ENCODE measurements at places on chromosomes 1 and 21.
A peak's percentile ranks its signal among the peaks of the same experiment; 100 is the strongest.

DNA sequence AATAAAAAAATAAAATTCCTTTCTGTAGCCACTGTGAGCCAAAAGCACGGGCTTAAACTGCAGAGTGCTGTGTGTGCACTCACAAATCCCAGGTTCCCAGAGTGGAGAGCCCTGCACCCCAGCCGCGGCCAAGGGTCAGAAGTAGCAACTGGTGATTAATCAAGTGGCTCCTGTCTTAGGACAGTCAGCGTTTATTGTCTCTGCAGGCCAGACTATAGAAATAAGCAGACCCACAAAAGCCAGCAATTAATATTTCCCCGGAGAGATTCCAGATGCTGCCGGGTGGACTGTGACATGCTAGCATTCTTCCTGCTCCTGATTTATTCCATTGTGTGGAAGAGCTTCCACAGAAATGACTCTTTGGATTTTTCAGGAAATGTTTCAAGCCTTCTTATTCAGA is 412.2 kb downstream of the KIF26B start:
- no peak for DNase-seq

GRCh38 chr1:110208916-110209645 is 1.0 kb upstream of the KCNC4 start:
- DNase-seq: no peak

GRCh38 chr1:58629031-58629462 is 52.0 kb upstream of the TACSTD2 start:
- no peak for DNase-seq

DNA sequence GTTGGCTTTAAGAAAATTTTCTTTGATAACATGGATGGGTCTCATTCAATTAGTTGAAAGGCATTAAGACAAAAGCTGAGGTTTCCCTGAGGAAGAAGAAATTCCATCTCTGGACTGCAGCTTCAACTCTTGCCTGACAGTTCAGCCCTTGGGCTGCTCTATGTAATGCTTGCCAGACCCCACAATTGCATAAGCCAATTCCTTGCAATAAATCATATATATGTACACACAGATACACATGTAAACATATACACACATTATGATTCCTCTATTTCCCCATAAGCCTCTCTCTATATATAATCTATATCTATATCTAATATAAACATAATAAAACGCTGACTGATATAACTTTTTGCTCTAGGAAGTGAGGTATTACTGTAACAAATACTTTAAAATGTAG is 301.5 kb upstream of the PRMT6 start:
- no peak for DNase-seq

DNA sequence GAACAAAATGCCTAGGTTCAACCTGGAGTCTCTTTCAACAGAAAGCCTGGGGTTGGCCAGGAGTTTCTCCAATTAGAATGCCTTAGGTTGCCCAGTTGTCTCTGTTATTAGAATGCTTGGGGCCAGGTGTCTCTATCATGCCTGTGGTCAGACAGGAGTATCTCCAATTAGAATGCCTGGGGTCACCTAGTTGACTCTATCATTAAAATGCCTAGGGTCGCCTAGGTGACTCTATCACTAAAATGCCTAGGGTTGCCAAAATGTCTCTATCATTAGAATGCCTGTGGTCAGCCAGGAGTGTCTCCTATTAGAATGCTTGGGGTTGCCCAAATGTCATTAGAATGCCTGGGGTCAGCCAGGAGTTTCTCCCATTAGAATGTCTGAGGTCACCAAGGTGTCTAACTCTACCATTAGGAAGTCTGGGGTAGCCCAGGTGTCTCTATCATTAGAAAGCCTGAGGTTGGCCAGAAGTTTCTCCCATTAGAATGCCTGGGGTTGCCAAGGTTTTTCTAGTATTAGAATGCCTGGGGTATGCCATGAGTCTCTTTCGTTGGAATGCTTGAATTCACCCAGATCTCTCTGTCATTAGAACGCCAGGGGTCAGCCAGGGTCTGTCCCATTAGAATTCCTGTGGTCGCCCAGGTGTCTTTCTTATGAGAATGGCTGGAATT is 57.9 kb downstream of the RNF187 start:
- no peak for DNase-seq

DNA sequence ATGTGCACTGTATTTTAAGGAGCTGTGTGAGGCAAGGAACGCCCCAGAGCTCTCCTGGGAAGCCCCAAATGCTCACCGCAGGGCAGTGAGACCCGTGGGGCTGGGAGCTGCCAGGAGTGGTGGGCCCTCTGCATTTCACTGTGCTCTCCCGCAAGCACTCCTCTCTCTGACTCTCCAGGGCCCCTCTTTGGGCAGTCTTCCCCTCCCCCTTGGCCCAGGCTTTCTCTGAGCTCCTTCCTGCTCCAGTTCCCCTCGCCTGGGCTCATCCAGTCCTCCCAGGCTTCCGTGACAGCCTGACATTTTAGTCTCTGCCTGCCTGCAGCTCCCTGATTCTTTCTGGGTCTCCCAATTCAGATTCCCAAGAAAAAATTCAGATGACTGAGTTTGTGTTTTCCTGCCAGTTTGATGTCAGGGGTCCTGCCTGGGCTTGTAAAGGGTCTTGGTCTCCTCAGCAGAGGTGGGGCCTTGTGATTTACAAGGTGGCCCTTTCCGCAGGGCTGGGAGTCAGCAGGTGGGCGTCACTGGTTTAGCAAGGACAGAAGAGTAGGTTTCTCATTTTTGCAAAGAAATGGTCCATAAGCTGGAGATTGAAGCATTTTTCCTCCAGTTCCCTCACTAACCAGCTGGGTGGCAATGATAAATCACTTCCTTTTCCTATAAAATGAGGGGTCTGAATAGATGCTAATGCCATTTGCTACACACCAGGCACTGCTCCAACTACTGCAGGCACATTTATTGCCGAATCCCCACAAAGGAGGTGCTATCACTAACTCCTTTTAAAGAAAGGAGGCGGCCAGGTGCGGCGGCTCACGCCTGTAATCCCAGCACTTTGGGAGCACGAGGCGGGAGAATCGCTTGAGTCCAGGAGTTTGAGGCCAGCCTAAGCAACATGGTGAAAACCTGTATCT is 1.9 kb upstream of the CA6 start:
- DNase-seq: no peak

- DNase-seq: no peak
Observed at GRCh38 chr1:21868941-21869454, 56.9 kb downstream of the LDLRAD2 start.

DNA sequence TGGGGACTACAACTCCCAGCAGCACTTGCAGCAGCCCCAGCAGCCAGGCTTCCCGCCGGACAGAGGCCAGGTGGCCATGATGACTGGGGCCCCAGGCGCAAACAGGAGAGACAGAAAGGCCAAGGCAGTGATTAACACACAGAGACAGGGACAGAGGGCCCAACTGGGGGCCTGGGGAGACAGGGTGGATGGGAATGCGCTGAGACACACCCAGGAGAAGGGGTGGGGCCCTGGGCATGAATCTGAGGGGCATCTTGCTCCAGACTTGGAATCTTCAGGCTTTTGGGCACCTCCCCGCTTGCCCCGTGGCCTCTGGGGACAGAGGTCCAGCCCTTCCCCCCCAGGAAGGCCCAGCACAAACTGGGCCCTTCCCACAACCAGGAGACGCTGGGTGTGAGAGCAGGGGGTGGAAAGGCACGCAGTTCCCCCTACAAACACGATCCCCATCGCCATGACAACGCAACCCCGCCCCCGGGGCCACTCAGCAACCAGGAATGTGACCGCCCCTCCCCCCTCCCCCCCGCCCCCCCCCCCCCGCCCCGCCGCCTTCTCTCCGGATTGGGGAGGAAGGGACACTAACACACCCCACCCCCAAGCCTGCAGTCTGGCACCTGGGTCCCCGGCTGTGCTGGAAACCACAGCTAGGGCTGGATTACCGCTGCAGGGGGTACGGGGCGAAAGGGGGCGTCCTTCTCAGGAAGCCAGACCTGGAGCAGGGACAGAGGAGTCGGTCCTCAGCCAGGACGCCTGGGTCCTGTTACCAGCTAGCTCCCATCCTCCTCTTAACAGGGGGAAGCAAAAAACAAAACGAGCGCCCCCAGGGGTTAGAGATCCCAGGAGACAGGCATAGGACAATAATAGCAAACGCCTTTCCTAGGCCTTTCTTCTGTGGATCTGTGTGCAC is 4.5 kb downstream of the HDGF start:
- DNase-seq: peak; percentile 48

GRCh38 chr21:45991606-45992300 is 10.2 kb downstream of the COL6A1 start:
- no peak for DNase-seq

- DNase-seq: no peak
Observed at GRCh38 chr1:166925810-166926478, 49.4 kb downstream of the ILDR2 start.

GRCh38 chr1:182549346-182549745 is 39.7 kb downstream of the RNASEL start:
- DNase-seq: no peak

DNA sequence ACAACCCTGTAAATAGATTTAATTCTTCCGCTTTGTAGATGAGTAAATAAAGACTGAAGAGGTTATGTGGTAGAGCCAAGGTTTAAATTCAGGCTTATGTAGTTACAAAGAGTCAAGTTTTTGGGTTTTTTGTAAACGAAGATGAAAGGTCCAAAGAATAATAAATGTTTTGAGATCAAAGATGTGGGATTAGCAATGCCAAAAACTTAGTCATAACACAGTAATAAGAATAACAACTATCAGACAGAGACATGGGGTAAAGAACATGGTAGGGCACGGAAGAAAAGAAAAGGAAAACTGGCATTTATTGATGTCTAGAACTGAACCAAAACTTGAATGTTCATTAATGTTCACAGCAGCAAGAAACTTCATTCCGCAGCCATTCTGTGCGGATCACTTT is 42.9 kb downstream of the EXTL2 start:
- no peak for DNase-seq

DNA sequence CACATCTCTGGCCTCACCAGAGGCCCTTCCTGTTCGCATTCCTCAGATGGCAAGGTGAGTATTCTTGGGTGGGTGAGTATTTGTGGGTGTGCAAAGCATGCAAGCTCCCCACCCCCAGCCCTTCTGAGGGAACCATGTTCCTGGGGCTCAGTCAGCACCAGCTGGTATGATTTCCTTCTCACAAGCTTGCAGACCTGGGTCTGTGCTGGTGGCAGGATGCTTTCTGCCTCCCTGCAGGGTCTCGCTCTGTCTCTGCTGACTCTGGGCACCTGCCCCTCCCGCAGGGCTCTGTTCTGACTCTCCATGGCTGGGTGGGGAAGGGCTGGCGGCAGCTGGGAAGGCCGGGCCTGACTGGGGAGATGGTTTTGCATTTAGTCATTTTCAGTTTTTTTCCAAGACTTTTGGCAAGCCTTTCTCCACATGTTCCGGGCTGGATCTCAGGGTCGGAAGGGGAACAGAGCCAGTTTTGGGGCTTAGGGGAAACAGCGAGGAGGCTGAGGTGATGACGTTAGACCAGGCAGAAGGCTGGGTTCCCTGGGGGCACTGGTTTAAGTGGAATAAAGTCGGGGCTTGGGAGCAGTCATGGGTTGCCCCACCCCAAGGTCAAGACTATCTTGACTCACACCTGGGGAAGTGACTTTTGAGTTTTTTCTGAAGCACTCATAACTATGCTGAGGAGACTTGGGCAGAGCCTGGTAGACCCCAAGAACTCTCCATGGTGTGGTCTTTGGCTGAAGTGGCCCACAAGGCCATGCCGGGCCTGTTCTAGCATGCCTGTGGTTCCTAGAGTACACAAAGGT is 6.2 kb downstream of the RASSF5 start:
- DNase-seq: no peak

GRCh38 chr1:27979151-27979858 is 19.5 kb downstream of the XKR8 start:
- no peak for DNase-seq

GRCh38 chr1:85801520-85801919 is 93.3 kb upstream of the ZNHIT6 start:
- DNase-seq: no peak

DNA sequence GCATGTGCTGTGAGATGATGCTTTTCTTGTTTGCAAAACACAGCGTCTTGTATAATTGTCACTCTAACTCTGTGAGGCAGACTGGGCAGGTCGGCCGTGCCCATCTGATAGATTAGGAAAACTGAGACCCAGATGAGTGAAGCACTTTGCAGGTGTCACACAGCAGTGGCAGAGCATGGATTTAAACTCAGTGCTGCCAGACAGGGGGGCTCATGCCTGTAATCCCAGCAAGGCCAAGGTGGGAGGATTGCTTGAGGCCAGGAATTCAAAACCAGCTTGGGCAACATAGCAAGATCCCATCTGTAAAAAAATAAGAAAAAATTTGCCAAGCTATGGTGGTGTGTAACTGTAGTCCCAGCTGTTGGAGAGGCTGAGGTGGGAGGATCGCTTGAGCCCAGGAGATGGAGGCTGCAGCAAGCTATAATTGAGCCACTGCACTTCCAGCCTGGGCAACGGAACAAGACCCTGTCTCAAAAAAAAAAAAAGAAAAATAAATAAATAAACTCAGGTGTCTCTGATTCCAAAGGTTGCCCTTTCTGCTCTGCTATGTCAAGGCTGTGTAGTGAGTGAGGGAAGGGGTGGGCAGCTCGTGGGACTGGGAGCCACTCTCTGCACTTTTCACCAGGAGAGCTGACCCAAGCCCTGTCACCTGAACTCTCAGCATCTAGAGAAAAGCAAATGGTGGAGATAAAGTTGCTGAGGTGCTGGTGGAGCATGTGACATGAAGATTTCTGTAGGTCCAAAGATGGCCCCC is 32.9 kb upstream of the NPPB start:
- DNase-seq: no peak

DNA sequence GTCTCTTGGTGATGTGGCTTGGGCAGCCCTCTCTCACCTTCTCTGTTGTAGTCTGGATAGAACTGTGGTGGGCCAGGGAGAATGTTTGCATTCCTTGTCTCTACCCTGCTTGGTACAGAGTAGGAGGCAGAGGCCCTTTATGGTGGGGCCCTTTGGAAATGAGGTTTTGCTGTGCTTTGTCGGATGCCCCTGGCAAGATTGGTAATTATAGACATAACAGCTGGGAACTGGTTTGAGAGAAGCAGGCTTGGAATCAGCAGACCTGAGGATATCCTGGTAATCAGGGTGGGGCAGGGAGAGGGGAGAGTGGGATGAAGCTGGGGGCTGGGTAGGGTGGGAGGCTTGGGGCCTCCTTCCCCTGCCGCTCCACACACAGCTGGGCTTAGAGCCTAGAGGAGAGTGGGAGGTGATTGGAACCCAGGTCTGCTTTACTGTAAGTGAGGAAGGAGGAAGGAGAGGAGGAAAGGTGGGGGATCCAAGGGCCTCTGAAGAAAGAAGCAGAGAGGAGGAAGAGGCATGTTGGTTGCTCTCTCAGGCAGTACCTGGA is 5.0 kb downstream of the VANGL2 start:
- no peak for DNase-seq

- no peak for DNase-seq
Observed at GRCh38 chr1:187844313-187844712, 1015.6 kb downstream of the PLA2G4A start.

- DNase-seq: no peak
Observed at GRCh38 chr1:73674945-73675561, 522.9 kb downstream of the LRRIQ3 start.

- DNase-seq: no peak
Observed at GRCh38 chr1:157399984-157400382, 152.3 kb downstream of the FCRL5 start.

DNA sequence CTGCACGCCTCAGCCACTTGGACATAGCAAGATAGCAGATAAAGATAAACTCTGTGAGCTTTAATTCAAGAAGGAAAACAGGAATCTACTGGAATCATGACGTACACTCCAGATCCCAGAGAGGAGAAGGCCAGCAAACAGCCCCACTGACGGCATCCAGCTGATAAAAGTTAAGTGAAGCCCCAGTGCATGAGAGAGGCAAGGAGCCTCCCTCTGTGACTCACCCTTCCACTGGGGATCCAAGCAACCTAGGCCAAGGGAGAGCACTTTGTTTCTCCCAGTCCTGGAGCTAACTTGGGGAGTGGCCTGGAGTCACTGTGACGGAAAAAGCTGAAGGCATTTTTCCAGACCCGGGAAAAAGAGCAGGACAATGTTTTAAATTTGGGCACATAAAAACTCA is 270.0 kb downstream of the AKT3 start:
- no peak for DNase-seq

- DNase-seq: no peak
Observed at GRCh38 chr1:110285316-110285715, 53.9 kb upstream of the RBM15 start.

Data from stimulated activated CD8-positive, alpha-beta memory T cell treated with anti-CD3 and anti-CD28 coated beads, Interleukin-12 subunit alpha, Interleukin-12 subunit beta, amount 100 ng/mL, for 4 hours (primary cell).